KG1 (cell line): ENCODE measurements at places on chromosomes 6 and 20.

DNA sequence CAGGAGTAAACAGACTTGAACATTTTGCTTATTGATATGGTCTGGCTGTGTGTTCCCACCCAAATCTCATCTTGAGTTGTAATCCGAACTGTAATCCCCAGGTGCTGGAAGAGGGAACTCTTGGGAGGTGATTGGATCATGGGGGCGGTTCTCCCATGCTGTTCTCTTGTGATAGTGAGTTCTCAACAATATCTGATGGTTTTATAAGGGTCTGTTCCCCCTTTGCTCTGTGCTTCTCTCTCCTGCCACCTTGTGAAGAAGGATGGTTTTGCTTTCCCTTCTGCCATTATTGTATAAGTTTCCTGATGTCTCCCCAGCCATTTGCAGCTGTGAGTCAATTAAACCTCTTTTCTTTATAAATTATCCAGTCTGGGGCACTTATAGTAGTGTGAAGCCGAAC is 40.0 kb downstream of the MYLIP start:
- DNase-seq, result peak; percentile 17

- no peak for DNase-seq
Measured at GRCh38 chr6:70601014-70601413, 34.3 kb downstream of the SDHAF4 start.

DNA sequence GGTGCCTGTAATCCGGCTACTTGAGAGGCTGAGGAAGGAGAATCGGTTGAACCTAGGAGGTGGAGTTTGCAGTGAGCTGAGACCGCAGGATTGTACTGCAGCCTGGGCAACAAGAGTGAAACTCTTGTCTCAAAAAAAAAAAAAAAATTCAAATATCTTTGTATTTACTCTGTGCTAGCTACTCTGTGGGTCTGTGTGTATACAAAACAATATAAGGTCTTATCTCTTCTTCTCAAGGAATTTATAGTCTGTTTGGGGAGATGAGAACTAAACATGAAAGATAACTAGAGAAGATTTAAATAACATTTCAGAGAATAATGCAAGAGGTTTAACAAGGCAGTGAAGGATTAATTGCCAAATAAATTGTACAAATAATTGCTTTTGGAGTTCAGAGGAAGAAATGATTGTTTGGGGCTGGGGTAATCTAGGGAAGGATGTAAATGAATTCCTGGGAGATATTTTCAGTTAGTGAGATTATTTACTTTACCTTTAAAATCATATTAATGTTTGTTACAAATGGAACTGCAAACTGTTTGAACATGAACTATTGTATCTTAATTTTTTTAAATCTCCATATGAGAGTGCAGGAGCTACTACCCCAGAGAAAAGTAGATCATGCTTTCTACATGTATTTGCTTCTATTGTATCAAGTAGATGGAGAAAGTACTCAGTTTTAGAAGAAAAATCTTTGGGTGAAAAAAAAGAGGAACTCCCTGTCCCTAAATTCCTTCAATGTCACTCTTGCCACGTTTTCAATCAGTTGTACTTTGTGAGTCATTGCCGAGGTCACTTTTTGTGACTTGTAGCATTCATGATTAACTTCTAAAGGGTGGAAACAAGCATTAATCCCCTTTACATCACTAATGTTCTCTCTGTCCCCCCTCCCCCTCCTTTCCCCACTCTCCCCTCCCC is 39.0 kb downstream of the NCOA3 start:
- no peak for DNase-seq

DNA sequence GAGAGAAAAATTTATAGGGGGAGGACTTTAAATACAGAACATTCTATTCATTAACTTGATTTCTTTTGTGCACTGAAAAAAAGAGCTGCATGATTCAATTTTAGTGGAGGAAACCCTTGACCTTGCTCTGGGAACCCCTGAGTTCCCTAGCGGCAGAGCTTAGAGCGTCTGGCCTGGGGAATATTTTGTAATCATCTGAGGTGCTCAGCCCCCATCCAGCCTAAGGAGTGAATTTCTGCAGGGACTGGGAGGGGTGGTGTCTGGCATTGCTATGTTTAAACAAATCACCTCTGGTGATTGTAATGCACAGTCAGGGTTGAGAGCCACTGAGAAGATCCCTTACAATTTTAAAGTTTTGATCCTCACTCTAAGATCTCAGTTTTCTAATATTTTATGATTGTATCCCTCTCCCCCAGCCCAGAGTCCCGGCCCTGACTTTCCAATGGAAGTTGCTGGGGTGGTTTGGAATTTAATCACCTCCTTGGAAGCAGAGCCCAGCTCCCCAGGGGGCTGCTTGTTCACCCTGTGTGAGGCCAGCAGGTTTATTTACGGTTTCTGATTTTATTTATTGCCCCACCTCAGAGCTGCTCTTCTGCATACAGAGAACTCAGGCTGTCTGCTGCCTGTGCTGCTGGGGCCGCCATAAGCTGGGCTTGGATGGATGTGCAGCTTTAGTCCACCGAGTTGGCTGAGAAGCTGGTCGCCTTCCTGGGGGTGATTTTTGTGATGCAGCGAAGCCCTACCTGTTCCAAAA is 263.1 kb downstream of the LRFN2 start:
- no peak for DNase-seq

DNA sequence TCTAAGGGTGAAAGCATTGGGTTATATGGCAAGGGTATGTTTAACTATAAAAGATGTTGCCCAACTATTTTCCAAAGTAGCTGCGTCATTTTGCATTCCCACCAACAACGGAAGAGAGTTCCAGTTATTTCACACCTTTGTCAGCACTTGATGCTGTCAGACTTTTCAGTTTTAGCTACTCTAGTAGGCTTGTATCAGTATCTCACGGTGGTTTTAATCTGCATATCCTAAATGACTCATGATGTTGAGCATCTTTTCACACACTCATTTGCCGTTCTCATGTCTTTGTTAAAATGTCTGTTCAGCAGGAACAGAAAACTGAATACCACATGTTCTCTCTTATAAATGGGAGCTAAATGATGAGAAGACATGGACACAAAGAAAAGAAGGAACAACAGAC is 122.3 kb downstream of the RNASET2 start:
- no peak for DNase-seq

DNA sequence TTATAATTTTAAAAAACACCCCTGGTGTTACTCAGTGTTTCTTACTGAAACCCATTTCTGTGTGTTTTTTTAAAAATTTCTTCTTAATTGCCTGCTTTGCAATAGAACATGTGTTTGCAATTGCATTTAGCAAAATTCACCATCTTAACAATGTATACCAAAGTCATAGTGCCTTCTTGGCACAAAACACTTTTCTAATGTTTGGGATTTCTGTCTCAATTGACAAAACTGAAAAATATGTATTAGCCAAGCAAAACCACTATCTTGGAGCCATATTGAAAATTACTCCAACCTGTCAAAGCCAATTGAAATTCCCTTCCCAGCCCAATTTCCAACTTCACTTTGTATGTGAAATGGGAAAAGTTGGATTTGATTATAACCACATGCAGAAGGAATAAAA is 88.4 kb upstream of the RSPO3 start:
- DNase-seq, result no peak

GRCh38 chr6:45610832-45611231 is 233.1 kb upstream of the SUPT3H start:
- no peak for DNase-seq
